Stimulated activated CD8-positive, alpha-beta memory T cell treated with anti-CD3 and anti-CD28 coated beads, Interleukin-7, amount 100 ng/mL, for 1 hour (primary cell): ENCODE measurements at places on chromosomes 7 and 10.

DNA sequence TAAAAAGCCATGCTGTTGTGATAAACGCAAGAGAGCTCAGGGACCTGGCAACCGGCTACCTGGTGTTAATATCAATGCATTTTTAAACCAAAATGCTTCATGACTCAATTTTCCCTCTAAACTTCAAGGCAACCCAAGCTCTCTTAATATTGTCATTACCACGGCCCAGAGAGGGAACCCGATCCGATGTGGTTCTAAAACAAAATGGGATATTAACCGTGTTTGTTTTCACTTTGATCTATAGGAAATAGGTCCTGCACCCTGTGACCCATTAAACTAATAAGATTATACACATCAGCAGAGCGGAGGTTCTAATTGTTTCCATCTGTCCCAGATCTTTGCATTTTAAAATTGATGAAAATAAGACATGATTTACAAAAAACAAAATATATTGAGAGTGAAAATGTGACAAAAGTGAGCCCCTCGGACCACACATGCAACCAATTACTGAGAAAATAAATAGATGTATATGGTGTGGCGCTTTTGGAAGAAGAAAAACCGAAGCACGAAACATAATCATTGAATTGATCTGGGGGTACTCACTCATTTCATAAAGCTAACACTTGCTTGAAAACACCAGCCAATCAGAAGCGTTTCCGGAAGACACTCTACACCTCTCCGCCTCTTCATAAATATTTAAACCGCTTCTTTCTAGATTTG is 290.3 kb upstream of the NFE2L3 start:
- no peak for DNase-seq

GRCh38 chr10:119238577-119238976 is 31.2 kb downstream of the GRK5 start:
- no peak for DNase-seq

GRCh38 chr10:100730725-100731406 is 14.5 kb upstream of the PAX2 start:
- no peak for DNase-seq

GRCh38 chr10:33539116-33539515 is 204.6 kb upstream of the NRP1 start:
- DNase-seq: no peak

- DNase-seq: no peak
Measured at GRCh38 chr10:72981882-72982529, 27.4 kb upstream of the PLA2G12B start.

DNA sequence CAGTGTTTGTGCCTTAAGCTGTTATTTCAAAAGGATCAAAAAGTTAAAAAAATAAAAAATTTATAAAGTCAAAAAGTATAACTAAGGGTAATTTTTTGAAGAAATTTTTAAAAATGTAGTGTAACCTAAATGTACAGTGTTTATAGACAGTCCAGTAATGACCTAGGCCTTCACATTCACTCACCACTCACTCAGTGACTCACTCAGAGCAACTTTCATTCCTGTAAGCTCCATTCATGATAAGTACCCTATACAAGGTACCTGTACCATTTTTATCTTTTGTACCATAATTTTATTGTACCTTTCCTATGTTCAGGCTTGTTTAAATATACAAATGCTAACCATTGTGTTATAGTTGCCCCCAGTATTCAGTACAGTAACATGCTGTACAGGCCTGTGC is 21.5 kb downstream of the DNAJC9 start:
- DNase-seq: no peak
